ENCODE measurements at places on chromosomes 5 and 9. TPM values are rescaled to one million over a fixed set of nuclear protein-coding genes. Genes with fewer than 3 reads are reported as not detected.

SLC2A8 gene
- 9.2 TPM for total RNA-seq

SRD5A1 gene
- 9.1 TPM for total RNA-seq

BNC2 gene
- total RNA-seq, result 23.9 TPM

IL33 gene
- total RNA-seq, result 0.15 TPM

SYK gene
- total RNA-seq, result not detected

ACER2 gene
- 0.84 TPM for total RNA-seq

PTGS1 gene
- total RNA-seq, result 55.0 TPM

SUB1 gene
- 80.1 TPM for total RNA-seq

FGF1 gene
- total RNA-seq, result 2.2 TPM

NR6A1 gene
- total RNA-seq, result 0.15 TPM

Measured in bronchus fibroblast of lung (primary cell).